ENCODE measurements at places on chromosomes 2 and 18. TPM values are rescaled to one million over a fixed set of nuclear protein-coding genes. Genes with fewer than 3 reads are reported as not detected.

DNA sequence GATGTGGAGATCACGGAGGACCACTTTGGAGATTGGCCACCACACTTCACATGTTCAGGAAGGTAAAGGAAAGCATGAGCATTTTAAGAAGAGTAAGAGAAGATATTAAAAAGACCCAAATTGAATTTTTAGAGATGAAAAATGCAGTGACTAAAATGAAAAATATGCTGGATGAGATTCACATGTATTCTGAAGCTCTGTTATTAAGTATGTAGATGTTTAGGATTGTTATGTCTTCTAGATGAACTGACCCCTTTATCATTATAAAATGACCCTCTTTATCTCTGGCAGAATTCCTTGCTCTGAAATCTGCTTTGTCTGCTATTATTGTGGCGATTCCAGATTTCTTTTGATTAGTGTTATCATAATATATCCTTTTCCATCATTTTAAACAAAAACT is 36.0 kb upstream of the DYNC2LI1 start:
- no peak for DNase-seq

DNA sequence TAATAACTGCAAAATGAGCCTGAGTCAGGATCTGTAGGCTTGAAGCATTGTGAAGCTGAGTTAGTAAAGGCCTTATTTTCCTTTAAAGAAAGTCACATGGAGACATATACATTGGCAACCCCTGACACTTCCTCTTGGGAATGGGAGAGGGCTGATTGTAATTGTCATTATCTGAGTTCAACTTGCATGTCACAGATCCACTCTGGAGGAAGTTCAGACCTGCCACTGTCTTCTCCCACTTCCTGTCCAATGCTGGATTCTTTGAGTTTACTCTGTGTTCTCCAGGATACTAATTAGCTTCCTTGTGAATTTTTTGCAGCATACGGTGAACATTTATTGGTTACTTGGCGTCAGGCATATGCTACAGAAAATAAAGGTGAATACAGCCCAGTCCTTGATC is 34.1 kb downstream of the SMARCAL1 start:
- DNase-seq = no peak

DNA sequence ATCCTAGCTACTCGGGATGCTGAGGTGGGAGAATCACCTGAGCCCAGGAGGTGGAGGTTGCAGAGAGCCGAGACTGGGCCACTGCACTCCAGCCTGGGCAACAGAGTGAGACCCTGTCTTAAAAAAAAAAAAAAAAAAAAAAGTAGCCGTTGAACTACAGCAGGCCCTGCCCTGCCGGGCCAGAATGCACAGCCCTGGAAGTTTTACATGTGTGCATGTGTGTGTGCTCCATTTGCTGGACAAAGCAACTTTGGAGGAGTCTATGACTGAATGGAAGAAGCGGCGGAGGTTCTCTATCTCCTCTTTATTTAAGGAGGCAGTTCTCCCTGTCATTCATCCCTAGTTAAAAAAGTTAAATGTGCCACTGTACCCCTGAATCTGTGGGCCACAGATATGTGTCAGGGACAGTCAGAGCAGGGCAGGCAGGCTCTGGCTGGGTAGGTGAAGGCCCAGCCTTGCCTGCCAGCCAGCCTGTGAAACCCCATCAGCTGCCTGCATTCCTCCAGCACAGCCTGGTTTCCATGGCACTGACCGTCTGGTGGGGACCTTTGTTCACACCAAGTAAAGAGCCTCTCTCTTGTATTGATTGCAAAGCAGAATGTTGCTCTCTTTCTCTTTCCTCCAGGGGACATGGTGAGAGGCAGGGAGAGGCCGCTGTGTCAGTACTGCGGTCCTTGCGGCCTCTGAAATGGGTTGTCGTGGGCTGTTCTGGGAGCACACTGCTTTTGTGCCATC is 10.9 kb downstream of the LIPG start:
- no peak for DNase-seq

DNA sequence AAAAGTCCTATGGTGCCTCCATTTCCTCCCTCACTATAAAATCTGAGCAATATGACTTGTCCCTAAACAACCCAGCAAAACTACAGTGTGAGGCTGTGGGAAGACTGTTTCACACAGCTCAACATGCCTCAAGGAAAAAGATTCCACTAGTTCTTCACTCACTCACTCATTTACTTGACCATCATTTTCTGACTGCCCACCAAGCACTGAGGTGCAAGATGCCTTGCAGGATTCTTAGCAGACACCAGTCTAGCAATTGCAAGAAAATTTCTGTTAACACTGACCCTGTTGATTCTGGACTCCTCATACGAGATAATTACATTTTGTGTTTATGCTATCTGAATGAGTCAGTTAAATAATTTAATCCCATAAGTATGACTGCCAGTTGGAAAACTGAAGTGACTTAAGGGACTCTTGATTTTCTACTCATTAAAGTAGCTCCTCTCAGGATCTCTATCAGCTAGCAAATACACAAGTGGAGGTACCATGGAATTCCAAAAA is 51.9 kb upstream of the PCBP1 start:
- no peak for DNase-seq

DNA sequence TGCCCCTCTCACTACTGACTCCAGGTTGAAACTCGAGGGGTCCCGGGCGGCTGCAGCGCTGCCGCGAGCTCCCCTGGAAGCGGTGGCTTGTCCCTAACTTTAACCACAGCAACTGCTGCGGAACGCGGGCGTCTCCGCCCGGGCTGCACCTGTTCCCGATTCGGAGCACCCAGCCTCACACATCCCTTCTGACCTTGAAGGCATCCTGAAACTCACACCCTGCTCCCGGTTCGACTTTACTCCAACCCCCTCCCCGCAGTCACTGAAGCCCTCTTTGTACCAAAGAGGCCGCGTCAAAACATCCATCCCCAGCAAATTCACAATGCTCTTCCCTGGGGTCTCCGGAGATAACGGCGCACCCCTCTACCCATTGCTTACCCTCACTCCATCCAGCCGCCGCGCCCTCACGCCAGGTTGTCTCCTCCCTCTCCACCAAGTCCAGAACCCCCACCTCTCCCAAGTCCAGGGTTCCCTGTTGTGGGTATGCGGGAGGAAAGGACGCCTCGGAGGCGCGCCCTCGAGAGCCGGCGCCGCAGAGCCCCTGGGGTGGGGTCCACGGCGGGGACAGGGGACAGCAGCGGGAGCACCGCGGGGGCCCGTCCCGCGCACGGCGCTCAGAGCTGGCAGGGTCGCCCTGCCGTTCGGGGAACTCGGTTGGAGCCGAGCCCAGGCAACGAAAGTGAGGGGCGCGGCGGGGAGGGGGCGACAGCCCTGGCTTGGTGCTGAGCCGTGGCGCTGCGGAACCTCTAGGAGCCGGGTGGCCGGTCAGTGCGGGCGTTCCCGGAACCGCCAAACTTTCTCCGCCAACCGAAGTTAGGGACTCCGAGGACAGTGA is 934 bp downstream of the MYO5B start:
- DNase-seq = no peak

CD226 gene
- 3.4 TPM for polyA plus RNA-seq

DNA sequence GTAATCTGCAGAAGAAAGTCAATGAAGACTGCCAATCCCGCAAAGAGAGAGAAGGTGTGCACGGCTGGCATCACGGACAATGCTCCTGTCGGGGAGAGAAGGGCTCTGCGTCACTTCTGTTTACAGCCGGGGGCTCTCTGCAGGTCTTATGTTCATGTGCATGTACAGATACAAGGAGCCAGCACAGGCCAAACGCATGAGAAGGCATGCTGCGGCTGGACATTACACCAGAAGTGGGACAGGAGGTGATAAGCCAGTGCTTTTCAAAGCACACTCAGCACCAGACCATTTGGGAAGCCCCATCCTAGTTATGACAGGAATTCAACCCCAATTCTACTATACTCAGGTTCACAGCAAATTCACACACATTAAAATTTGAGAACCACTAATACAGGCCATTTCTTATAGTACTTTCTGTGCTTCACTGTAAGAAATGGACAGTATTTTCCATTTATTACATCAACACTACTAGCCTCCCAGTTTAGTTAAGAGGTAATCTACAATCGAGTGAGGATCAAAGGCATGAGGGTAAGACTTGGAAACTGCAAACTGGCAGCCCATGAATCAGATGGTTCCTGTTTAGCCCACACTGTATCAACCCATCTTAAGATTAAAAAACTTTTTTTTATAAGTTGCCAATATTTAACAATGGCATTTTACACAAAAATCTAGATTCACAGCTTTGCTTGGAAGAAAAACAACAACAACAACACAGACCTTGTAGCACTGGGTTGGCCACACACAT is 38.2 kb downstream of the RMC1 start:
- DNase-seq = no peak

- DNase-seq = no peak
Observed at GRCh38 chr18:388200-388599, 112.3 kb downstream of the COLEC12 start.

KIF1A gene
- 11.1 TPM for polyA plus RNA-seq
